Stimulated activated CD4-positive, alpha-beta T cell treated with anti-CD3 and anti-CD28 coated beads, Interleukin-4, amount 100 ng/mL, for 24 hours (primary cell): ENCODE measurements at places on chromosomes 2 and 18.

DNA sequence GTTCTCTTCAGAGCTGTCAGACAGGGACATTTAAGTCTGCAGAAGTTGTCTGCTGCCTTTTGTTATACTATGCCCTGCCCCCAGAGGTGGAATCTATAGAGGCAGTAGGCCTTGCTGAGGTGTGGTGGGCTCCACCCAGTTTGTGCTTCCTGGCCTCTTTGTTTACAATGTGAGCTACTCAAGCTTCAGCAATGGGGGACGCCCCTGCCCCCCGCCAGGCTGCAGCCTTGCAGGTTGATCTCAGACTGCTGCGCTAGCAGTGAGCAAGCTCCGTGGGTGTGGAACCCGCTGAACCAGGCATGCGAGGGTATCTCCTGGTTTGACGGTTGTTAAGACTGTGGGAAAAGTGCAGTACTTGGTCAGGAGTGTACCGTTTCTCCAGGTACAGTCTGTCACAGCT, 24.0 kb upstream of the PAIP2B start:
- DNase-seq, result no peak

DNA sequence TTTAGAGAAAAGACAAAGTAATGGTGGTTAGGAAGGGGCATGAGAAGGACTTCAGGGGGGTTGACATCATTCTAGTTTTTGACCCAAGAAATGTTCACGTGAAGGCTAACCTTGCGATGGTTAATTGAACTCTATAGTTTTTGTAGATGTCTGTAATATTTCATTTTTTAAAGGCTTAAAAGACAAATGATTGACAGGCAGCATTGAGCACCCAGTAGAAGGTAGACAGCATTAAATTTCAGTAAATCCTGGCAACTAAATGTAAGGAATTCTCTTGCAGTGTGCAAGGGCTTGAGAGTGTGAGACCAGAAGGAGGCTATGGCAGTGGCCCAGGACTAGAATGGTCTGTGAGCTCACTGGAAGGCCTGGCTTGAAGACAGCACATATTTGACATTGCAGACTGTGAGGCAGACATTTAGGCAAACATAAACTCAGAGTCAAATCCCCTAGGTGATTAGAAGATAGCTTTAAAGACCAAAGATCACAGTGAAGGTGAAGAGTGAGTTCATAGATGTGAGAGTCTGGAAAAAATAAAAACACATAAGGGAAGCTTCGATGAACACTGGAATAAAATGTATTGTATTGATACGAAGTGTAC, 100.1 kb upstream of the MAP4K4 start:
- no peak for DNase-seq

DNA sequence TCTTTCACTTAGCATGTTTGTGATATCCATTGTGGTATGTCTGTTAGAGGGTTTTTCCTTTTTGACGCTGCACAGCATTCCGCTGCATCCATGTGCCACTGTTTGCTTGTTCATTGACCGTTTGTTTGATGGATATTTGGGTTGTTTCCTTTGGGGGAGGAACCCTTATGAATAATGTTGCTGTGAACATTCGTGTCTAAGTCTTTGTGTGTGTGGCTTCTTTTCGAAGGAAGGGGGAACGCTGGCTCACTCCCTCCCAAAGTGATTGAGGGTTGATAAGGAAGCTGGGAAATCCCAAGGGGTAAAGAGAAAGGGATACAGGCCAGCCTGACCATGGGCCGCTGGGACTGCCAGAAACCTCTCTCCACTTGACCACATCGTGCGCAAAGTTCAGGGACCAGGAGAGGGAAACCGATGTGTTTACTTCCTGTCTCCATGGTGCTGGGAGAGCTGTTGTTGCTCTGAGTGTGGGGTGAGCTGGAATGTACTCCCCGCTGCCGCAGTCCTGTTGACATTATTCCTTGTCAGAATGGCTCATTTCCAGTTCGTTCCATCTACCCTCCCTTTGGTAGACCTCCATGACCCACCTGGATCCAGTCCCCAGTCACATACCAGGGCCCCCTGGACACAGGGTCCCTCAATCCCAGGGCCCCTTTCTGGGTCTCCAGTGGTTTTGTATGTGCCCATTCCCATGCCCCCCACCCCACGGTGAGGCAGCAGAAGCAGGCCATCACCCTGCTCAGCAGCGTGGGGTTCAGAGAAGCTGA, 39.6 kb downstream of the HS1BP3 start:
- no peak for DNase-seq

DNA sequence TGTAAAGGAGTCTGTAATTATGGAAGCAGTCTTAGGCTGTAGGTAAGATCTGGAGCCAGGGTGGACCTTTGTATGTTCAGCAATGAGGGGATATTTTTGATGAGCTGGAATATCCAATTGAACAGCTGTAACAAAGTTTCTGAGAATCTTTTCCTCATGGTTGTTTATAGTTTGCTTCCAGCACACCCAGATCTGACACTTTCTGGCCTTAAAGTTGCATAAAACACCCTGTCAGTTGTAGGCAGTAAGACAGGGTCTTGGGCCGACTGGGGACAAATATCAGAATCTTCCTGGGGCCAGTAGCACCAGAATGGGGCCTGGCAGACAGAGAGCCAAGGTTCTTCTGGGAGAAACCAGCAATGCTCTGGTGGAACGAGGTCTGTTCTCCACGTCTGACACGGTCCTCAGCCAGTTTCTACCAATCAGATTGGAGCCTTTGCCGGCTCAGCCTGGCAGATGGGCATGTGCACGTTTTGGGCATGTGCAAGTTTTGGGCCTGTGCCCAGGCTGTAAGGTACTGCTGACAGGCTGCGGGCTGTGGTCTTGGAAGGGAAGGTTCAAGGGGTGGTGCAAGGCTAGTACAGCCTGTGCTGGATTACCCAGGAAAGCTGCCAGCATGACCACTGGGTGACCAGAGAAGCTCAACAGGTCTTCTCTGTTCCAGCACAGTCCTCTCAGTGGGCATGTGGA, 89.8 kb downstream of the PRKCE start:
- no peak for DNase-seq
